ENCODE measurements at places on chromosomes 6 and 20.
A peak's percentile ranks its signal among the peaks of the same experiment; 100 is the strongest.

DNA sequence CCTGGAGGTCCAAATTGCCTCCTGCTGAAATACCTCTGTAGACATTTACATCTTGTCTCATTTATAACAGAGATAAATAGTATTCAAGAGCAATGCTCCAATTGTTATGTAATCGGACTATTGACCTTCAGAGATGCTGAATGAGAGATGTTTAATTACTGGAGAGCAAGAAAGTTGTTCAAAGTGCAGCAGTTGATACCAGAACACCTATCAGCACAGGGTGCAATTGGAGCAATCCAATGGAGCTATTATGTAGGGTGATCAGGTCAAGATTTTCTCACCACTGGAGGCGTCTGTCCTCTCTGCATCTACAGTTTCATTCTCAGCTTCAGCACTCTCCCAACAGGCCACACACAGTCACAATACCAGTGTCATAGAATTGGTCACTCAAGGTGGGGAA is 19.5 kb upstream of the TMX4 start:
- H3K27ac ChIP-seq = no peak overlapping the region
- H3K36me3 ChIP-seq = no peaks in the 10 kb centered on the region
- DNase-seq = no peak
- no peak overlapping the region for H3K4me3 ChIP-seq
- H3K4me1 ChIP-seq = peaks cover 5% of the 10 kb centered on the region

DNA sequence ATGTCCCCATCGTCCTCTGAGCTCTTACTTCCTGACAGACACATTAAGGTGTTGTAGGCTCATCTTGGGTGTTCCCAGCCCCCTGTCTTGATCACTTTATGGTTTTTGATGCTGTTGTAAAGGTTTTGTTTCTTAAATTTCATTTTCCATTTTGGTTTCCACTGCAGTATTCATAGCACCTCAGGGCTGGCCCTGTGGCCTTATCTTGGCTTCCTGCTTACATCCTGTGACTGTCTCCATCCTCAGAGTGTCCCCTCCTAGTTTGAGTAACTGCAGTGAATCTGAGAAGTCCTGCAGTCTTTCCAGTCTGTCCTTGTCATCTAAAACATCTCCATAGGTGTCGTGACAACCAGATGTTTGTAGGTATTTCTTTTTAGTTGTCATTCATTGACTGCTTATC is 50.9 kb downstream of the JARID2 start:
- H3K4me3 ChIP-seq = no peak overlapping the region
- no peaks in the 10 kb centered on the region for H3K27me3 ChIP-seq
- peaks cover 49% of the 10 kb centered on the region for H3K4me1 ChIP-seq
- H3K36me3 ChIP-seq = peaks cover 6% of the 10 kb centered on the region
- no peak for DNase-seq
- peak overlapping the region; percentile 6 for H3K27ac ChIP-seq

- no peak overlapping the region for H3K4me3 ChIP-seq
- no peaks in the 10 kb centered on the region for H3K36me3 ChIP-seq
- H3K27ac ChIP-seq = no peak overlapping the region
- H3K27me3 ChIP-seq = no peaks in the 10 kb centered on the region
- no peaks in the 10 kb centered on the region for H3K4me1 ChIP-seq
Measured at GRCh38 chr6:51528556-51528955, 558.9 kb downstream of the PKHD1 start.

- no peak overlapping the region for H3K27ac ChIP-seq
- H3K36me3 ChIP-seq = no peaks in the 10 kb centered on the region
- H3K27me3 ChIP-seq = peaks cover 26% of the 10 kb centered on the region
Measured at GRCh38 chr20:46324960-46325703, 16.8 kb upstream of the CDH22 start.

GRCh38 chr6:21438237-21438985 is 155.1 kb upstream of the SOX4 start:
- peaks cover 2% of the 10 kb centered on the region for H3K27me3 ChIP-seq
- DNase-seq = no peak

- peaks cover 17% of the 10 kb centered on the region for H3K4me1 ChIP-seq
- peaks cover 7% of the 10 kb centered on the region for H3K27me3 ChIP-seq
- H3K27ac ChIP-seq = no peak overlapping the region
- no peak for DNase-seq
Measured at GRCh38 chr20:25242231-25242630, 5.7 kb upstream of the PYGB start.

- H3K27me3 ChIP-seq = peaks cover 41% of the 10 kb centered on the region
- H3K36me3 ChIP-seq = peaks cover 8% of the 10 kb centered on the region
- H3K4me3 ChIP-seq = peak overlapping the region; percentile 40
- H3K4me1 ChIP-seq = peaks cover 22% of the 10 kb centered on the region
- no peak overlapping the region for H3K27ac ChIP-seq
Measured at GRCh38 chr20:25859649-25860530, 163.2 kb upstream of the ZNF337 start.

DNA sequence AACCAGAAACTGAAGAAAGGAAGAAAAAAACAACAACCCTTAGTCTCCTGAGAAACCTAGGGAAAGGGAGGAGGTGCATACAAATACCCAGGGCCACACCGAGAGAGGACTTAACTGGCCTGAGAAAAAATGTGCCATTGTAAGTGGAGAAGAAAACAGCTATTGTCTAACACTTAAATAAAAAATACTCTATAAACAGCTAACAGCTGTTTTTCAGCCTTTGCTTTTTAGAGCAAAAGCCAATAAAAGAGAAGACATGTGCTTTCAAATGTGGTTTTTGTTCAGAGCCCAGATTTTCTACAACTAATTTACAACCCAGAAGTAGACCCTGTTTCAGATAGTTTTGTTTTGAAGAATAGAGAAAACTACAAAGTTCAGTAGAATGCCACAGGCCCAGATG is 56.0 kb upstream of the SLC22A16 start:
- H3K36me3 ChIP-seq = peaks cover 3% of the 10 kb centered on the region
- no peak overlapping the region for H3K27ac ChIP-seq
- H3K27me3 ChIP-seq = no peaks in the 10 kb centered on the region
- H3K4me3 ChIP-seq = no peak overlapping the region
- H3K4me1 ChIP-seq = peaks cover 5% of the 10 kb centered on the region

DNA sequence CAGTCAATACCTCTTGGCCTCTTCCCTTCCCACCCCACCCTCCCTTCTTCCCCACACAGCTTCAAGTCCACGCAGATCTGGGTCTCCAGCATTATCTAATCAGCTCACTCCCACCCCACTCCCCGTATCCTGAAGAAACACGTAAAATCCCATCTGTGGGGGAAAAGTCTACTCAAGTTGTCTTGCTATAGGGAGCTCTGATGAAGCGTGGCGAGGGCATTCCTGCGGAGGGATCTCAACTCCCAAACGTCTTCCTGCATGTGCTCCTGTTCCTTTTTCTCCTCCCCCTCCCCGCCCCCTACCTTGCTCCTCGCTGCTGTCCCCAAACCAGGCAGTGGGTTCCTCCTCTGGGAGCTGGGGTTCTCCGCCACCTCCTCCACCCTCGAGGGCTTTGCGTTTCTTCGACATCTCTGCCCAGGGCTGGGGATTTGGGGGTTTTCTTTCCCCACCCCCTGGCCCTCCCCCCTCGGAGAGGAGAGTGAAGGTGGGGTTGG is 181.8 kb downstream of the TBXT start:
- DNase-seq = no peak
- no peak overlapping the region for H3K4me3 ChIP-seq
- peaks cover 7% of the 10 kb centered on the region for H3K4me1 ChIP-seq
- no peaks in the 10 kb centered on the region for H3K36me3 ChIP-seq
- H3K27ac ChIP-seq = no peak overlapping the region

GRCh38 chr6:7138921-7139358 is 31.2 kb downstream of the RREB1 start:
- H3K27me3 ChIP-seq = no peaks in the 10 kb centered on the region
- no peak for DNase-seq
- peaks cover 37% of the 10 kb centered on the region for H3K4me1 ChIP-seq
- H3K27ac ChIP-seq = peak overlapping the region; percentile 98
- peak overlapping the region; percentile 22 for H3K4me3 ChIP-seq

- no peak overlapping the region for H3K4me3 ChIP-seq
- no peak for DNase-seq
- peaks cover 2% of the 10 kb centered on the region for H3K27me3 ChIP-seq
- H3K27ac ChIP-seq = no peak overlapping the region
Measured at GRCh38 chr6:140052736-140053729, 678.6 kb upstream of the CITED2 start.

DNA sequence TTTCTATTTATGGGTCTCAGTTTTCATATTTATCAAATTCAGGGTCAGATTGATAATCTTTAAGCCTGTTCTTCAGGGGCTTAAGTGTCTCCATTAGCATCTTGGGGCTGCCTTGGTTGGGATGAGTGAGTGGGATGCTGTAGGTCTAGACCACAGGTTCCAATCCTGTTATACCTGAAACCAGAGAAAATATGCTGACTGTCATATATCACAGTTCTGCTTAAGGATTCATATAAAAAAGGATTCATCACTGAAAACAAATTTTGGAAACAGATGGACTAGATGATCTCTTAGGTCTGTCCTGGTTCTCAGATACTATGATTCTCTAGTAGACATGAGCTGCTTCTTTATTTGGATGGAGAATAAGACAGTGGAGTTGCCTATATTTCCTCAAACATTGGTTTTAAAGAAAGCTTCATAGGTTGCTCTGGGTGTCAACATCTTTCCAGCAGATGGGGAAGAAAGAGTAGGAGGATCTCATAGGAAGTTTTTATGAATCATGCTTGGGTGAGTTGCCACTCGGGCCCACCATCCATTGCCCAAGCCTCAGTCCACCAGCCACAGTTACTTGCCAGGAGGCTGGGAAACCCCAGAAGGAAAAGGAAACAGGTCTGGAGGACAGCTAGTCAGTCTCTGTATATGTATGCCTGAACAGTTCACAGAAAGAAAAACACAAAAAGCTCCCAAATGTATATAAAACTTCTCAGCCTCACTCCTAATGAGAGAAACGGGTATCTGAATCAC is 42.9 kb upstream of the MAP7 start:
- peaks cover 22% of the 10 kb centered on the region for H3K4me1 ChIP-seq
- peaks cover 65% of the 10 kb centered on the region for H3K36me3 ChIP-seq
- H3K4me3 ChIP-seq = no peak overlapping the region

DNA sequence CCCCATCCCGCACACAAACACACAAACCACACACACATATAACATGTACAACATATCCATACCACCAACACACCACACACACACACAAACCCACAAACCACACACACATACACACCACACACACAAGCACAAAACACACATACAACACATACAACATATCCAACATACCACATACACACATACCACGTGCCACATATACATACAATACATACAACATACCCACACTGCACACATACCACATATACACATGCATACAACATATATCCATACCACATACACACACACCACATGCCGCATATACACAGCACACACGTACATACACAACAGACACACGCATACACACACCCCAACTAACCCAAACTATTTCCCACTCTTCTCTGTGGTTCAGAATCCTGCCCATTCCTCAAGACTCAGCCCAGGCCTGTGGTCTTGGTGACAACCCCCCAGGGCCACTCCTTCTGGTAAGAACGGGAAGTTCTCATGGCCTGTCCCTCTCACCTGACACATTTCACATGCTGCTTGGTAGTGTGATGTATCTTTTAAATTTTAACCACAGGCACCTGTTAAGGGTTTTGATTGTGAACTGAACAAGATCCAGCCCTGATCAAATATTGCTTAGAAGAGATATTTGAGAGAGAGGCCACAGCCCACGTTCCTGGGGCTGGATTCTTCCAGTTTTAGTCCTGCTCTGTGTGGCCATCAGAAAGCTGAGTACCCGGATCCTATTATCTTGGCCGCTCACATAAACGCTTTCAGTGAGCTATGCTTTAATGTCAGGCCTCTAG is 55.9 kb upstream of the KCNK16 start:
- H3K27me3 ChIP-seq = peaks cover 10% of the 10 kb centered on the region

GRCh38 chr6:70954750-70955149 is 2.1 kb downstream of the B3GAT2 start:
- H3K4me3 ChIP-seq = peak overlapping the region; percentile 47
- DNase-seq = no peak
- no peak overlapping the region for H3K27ac ChIP-seq
- peaks cover 11% of the 10 kb centered on the region for H3K4me1 ChIP-seq

GRCh38 chr20:63767886-63768285 is 28.3 kb downstream of the SLC2A4RG start:
- H3K27me3 ChIP-seq = peaks cover 6% of the 10 kb centered on the region
- H3K4me3 ChIP-seq = no peak overlapping the region
- no peaks in the 10 kb centered on the region for H3K4me1 ChIP-seq
- H3K27ac ChIP-seq = no peak overlapping the region
- H3K36me3 ChIP-seq = no peaks in the 10 kb centered on the region
- DNase-seq = no peak

DNA sequence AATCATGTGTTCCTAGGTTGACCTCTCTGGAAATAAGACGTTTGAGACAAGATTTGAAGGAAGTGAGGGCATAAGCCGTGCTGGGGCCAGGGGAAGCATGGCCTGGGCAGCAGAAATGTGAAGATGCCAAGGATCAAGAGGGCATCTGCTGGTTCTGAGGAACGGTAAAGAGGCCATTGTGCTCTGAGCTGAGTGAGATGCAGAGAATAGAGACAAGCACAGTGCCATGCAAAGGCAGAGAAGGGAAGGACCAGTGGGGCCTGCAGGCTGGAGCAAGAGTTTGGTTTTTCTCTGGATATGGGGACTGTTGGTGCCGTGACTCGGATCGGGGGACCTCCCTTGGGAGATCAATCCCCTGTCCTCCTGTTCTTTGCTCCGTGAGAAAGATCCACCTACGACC is 50.8 kb downstream of the SMPDL3A start:
- no peak overlapping the region for H3K4me3 ChIP-seq
- no peak for DNase-seq
- no peak overlapping the region for H3K27ac ChIP-seq
- H3K4me1 ChIP-seq = peaks cover 3% of the 10 kb centered on the region
- peaks cover 7% of the 10 kb centered on the region for H3K27me3 ChIP-seq
- H3K36me3 ChIP-seq = no peaks in the 10 kb centered on the region

DNA sequence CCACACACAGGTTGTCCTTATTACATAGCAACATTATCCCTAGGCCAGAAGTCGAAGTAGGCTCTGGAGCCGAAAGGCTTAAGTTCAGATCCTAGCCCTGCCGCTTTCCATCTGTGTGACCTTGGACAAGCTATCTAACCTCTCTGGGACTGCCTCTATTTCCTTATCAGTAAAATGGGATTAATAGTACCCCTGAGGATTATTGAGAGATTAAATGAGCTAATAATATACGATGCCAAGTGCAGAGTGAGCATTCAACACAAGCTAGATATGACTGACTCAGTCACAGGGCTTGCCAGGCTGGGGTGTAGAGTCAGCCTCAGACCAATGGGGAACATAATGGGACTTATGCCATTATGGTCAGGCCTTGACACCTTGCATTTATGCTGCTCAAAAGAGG is 8.9 kb upstream of the SPATA2 start:
- no peak overlapping the region for H3K27ac ChIP-seq
- H3K4me3 ChIP-seq = no peak overlapping the region
- H3K27me3 ChIP-seq = peaks cover 1% of the 10 kb centered on the region

All from memory B cell (primary cell).